ENCODE measurements at places on chromosomes 2 and 18.

GRCh38 chr2:160199683-160200389 lies at the start of gene ITGB6:
TSS of gene ITGB6 (minus strand) at chr2:160200272. CDS start at chr2:160200063, 209 bp downstream.
- no peak for DNase-seq

- no peak for DNase-seq
These were observed 160.6 kb downstream of the METTL4 start for GRCh38 chr18:2410688-2411087.

- no peak for DNase-seq
These were observed 3.5 kb downstream of the WDR54 start for GRCh38 chr2:74424995-74425406.

GRCh38 chr2:179467111-179467510 lies 202.5 kb upstream of the SESTD1 start:
- DNase-seq, result no peak

GRCh38 chr2:96898135-96898505 lies 28.2 kb upstream of the SEMA4C start:
- DNase-seq, result no peak

DNA sequence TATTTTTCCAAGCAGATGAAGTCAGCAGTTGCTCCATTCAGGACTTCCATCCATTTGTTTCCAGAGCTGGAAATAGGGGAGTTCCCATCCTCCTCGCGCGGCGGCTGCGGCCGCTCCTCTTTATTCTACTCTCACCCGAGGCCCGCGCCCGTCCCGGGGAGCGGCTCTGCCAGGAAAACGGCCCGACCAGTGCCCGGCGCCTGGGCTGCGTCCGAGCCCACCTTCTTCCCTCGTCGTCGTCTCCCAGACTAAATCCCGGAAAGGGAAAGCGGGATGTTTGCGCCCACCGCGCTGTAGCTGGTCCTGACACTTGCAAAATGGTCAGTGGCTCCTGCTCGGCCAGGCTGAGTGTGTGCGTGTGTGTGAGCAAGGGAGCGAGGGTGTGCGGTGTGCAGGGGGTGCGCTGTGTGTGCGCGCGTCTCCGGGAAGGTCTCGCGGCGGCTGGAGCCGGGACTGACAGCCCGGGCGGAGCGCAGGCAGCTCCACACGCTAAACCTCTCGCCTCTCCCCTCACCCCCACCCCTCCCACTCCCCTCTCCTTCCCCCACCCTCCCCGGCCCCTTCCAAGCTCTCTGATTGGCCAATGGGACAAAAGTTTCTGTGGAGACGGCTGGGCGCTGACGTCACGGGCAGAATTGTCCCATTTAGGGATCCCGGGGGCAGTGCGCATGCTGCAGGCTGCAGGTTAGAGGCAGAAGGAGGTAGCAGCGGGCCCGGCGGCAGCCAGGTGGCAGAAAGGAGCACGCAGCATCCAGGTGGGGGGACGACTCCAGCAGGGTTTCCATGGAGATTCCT lies at the start of gene NOL4:
Gene NOL4, minus strand, starts transcription at position 491 of the 795 bp plus-strand sequence. CDS start 1,660 bp downstream, outside the sequence.
- no peak for DNase-seq

DNA sequence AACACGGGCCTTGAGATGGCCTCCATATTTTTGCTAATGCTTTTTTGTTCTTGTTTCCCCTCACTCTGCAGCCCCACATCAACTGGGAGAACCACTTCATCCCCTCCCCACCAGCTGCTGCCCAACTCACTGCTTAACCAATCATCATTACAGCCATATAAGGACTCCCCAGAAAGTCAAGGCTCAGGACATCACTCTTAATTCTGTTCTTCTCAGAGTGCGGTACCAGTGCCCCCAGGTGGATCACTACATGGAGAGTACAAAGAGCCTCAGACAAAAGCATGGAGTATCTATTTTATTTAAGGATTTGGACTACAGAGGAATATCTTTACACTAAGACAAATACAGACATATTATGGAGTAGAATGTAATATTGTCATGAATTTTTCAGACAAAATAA lies 340.6 kb downstream of the PAX3 start:
- no peak for DNase-seq

DNA sequence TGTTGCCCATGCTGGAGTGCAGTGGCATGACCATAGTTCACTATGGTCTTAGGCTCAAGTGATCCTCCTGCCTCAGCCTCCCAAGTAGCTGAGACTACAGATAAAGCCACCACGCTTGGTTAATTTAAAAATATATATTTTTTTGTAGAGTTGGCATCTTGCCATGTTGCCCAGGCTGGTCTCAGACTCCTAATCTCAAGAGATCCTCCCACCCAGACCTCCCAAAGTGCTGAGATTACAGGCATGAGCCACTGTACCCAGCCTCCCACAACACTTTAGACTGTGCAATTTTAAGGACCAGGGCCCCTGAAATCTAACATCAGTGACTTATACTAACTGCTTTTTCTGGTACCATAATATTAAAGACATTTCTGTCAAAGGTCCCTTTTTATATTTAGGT lies 5.2 kb downstream of the TXNDC2 start:
- no peak for DNase-seq

GRCh38 chr2:190984595-190984994 lies 29.4 kb downstream of the STAT1 start:
- no peak for DNase-seq

DNA sequence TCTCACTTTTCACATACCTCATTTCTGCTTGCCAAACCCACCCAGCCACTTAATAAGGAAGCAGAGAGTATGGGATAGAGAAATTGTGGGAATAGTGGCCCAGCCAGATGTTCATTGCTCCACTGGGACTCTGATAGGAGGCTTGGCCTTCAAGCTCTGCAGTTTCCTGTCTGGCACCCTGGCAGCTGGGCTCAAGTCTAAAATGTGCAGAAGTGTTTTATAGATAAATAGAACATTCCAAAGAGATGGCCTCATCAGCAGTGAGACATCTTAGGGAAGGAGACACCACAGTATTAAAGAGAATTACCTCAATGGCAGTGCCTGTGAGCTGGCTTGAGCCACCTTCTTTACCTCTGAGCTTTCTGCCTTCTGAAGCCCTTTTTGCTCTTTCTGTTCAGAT lies 24.7 kb downstream of the COPS7B start:
- DNase-seq, result no peak

DNA sequence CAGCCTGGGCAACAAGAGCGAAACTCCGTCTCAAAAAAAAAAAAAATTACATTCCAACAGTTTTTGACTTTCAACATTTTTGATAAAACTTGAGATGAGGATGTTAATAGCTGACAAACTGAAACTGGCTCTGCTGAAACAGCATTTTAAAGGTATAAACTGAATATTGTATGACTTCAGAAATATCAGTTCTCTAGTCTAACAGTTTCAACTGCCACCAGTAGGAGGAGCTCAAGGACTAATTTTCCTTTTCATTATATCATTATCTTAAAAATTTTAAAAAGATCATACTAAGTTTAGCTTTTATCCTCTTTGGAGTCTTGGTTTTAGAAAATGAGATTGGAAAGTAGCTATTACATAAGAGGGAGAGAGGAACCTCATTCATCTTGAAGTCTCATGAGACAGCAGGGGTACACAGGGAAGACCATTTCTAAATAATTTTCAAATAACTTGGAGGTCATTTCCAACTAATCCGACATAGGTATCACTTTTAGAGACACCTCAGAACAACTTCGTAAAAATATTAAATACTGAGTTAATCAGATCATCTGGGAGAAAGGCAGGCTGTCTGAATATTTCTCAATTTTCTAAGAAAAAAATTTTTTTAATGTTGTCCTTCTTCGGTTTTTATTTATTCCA lies 37.6 kb upstream of the MCM6 start:
- DNase-seq, result peak; percentile 45

DNA sequence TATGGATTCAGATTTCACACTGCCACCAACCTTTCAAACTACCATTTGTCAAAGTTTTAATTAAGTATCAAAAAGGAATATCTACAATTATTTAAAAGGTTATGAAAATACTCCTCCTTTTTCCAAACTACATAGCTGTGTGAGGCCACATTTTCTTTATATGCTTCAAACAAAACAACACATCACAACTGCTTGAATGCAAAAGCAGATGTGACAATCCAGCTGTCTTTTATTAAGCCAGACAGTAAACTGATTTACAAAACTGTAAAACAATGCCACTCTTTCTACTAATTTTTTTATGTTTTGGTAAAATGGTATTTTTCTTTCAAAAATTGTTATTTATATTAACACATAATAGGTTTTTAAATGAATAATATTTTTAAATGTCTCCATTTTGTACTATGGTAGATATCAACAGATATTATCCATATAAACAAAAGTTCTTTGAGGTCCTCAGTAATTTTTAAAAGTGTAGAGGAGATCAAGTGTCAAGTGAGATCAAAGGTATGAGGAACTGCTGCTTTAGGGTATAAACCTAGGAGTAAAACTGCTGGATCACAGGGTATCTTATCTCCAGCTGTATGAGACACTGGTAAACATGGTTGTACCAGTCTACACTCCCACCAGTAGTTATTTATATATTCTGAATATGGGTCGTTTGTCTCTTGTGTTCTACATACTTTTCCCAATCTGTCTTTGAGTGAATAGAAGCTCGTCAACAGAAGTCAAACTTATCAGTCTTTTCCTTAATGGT lies 68.8 kb upstream of the SERTAD2 start:
- DNase-seq, result no peak

DNA sequence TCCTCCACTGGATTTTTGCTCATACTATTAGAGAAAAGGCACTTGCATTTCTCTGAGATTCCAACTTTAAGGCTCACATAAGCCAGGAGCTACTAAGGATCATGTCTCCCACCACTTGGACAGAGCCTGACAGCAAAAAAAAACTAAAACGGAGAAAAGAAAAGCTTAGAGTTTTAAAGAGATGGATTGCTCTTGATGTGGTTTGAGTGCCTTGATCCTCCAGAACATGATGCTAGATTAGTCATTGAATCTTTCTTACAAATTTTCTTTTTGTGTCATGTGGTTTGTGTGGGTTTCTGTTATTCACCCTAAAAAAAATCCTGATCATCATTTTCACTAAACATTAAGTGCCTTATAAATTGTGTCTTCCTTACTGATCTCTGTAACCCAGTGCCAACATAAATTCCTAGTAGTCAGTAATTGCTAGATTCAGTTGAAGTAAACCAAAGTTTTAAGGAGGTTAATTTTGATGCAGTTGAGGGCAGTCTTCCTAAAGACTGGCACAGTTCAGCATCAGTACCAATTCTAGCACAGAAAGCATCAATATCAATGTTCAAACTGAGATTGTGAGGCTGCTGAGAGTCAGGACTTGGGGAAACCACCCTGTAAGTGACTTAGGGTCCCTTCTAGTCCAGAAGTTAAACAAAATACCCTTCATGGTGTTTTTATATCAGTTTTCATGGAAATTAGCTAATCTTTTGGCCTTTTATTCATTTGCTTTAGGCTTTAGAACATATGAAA lies 206.3 kb downstream of the RAD51AP2 start:
- DNase-seq, result no peak

GRCh38 chr2:96091711-96092572 lies 24.4 kb downstream of the ADRA2B start:
- DNase-seq, result no peak

- DNase-seq, result no peak
These were observed 2.5 kb downstream of the GALNT5 start for GRCh38 chr2:157259960-157260359.

- DNase-seq, result no peak
These were observed 27.1 kb upstream of the SERPINB12 start for GRCh38 chr18:63514888-63515678.

DNA sequence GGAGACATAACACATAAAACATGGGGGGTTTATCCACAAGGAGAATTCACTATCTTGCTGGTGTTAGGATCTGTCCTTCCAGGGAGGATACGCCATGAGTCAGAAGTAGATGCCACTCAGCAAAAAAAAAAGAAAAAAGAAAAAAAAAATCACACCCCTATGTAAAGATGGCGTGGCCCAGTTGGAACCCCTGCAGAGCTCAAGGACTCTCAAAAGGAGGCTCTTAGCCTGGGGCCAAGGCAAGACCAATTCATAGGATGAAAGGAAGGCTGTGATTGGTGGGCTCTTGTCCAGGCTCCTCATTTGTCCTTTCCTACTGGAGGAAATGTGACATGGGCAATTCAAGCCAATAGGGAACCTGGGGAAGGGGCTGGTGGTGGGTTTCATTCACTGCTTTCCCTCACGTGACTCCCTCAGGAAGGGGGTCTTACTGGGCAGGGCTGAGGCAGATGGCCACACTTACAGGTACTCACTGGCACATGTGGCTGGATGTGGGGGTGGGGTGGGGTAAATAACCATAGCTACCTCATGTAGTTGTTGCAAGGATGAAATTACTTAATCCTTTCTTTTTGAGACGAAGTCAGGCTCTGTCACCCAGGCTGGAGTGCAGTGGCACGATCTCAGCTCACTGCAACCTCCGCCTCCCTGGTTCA lies 38.7 kb upstream of the HAAO start:
- no peak for DNase-seq

- no peak for DNase-seq
These were observed 9.7 kb downstream of the SPP2 start for GRCh38 chr2:234060236-234060635.

DNA sequence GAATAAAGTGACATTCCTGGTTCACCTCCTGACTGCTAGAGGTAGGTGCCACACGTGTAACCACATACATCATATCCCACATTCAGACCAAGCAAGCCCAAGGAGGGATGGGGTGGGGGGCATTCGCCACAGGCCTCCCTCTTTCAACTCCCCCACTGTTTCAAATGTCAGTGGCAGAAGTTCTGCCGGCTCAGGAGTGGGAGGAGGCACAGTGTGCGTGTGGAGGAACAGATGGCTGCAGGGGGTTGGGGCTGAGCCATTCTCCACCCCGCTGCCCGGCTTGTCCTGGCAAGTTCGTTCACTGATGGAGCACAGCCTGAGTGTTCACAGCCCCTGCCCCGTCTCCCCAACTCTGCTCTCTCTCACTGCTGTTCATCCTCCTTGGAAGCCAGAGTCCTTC lies 75.4 kb upstream of the TANC1 start:
- DNase-seq, result no peak

GRCh38 chr2:219358170-219359075 lies 25.9 kb upstream of the RESP18 start:
- no peak for DNase-seq

DNA sequence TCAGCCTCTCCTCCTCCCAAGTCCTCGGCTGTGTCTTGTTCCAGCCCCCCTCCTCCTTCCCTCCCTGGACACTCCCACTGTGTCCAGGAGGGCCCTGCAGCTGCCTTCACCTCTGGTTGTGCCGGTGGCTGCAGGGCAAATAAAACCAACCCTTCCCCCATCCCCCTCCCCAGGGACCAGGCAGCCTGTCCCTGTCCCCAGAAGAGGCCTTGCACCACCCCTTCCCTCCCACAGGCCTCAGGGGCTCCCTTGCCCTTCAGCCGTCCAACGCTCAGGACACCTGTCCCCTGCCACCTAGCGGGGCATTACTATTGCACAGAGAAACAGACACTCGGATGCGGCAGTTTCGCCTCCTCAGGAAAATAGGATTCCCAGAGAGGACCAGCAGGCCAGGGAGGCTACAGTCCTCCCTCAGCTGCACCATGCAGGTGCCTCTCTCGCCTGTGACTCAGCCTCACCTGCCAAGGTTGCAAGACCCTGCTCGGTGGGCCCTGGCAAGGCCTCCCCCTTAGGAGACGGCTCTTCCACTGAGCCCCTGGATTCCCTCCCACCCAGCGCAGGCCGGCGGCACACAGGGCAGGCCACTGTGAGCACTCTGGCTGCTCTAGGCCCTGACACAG lies 5.5 kb upstream of the GPC1 start:
- no peak for DNase-seq

GRCh38 chr18:42156281-42156680 lies 201.2 kb downstream of the PIK3C3 start:
- DNase-seq, result no peak
